ENCODE measurements at places on chromosomes 6 and 20. TPM values are rescaled to one million over a fixed set of nuclear protein-coding genes. Genes with fewer than 3 reads are reported as not detected.

The PNPLA1 gene
- not detected for total RNA-seq

The SOBP gene
- total RNA-seq = 15.4 TPM

The C6orf141 gene
- total RNA-seq = 55.3 TPM

The SLCO4A1 gene
- total RNA-seq = 2.0 TPM

The CAGE1 gene
- 0.11 TPM for total RNA-seq

The DDO gene
- total RNA-seq = 3.0 TPM

The CLDN20 gene
- not detected for total RNA-seq

The MYT1 gene
- not detected for total RNA-seq

The ZSCAN31 gene
- total RNA-seq = 19.7 TPM

The FILIP1 gene
- 0.62 TPM for total RNA-seq

The NKAPL gene
- 1.9 TPM for total RNA-seq

The ZNF334 gene
- 4.8 TPM for total RNA-seq

The GHRH gene
- not detected for total RNA-seq

The NKX2-2 gene
- total RNA-seq = not detected

The SIRPD gene
- not detected for total RNA-seq

The TINAG gene
- total RNA-seq = not detected

The CRISP2 gene
- not detected for total RNA-seq

The EPHA7 gene
- total RNA-seq = 1.00 TPM

The FAM83C gene
- not detected for total RNA-seq

The FAM184A gene
- total RNA-seq = 1.1 TPM

The FNDC1 gene
- under 0.01 TPM for total RNA-seq

The GJA10 gene
- total RNA-seq = not detected

Data from uterine smooth muscle cell (primary cell).